ENCODE measurements at places on chromosomes 12 and 14.

GRCh38 chr12:68291396-68292036 is 38.1 kb upstream of the IL22 start:
- DNase-seq, result no peak

GRCh38 chr14:72876710-72877063 is 17.2 kb downstream of the DPF3 start:
- DNase-seq, result no peak

- no peak for DNase-seq
Observed at GRCh38 chr14:38255673-38256532, at the start of gene CLEC14A. Gene CLEC14A, minus strand, starts transcription at chr14:38256093. Its CDS starts 71 bp downstream, at chr14:38256022.

DNA sequence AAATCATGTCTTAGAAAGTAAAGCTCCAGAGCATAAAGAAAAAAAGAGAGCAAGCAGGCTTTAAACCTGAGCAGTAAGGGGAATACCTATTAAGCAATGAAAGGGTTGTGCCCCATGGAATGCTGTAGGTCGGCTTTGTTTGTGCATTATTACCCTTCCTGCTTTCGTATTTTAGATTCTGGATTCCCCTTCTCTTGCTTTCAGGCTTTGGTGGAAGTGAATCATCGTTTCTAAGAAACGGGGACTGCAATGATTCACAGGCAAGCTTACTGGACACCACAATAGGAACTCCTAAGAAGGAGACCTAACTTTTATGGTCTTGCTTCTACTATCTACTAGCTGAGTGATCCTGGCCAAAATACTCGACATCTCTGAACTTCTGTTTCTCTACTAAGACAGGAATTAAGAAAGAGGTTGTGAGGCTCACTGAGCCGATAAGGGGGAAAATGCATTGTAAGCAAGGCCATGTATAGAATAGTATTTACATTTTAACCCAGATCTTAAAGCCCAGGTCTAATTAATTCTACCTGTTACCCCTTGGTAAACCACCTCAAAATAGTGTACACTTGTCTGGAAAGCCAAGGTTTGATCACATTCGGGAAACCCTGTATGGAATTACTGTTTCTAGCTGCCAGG is 1.2 kb upstream of the BMAL2 start:
- DNase-seq, result no peak

DNA sequence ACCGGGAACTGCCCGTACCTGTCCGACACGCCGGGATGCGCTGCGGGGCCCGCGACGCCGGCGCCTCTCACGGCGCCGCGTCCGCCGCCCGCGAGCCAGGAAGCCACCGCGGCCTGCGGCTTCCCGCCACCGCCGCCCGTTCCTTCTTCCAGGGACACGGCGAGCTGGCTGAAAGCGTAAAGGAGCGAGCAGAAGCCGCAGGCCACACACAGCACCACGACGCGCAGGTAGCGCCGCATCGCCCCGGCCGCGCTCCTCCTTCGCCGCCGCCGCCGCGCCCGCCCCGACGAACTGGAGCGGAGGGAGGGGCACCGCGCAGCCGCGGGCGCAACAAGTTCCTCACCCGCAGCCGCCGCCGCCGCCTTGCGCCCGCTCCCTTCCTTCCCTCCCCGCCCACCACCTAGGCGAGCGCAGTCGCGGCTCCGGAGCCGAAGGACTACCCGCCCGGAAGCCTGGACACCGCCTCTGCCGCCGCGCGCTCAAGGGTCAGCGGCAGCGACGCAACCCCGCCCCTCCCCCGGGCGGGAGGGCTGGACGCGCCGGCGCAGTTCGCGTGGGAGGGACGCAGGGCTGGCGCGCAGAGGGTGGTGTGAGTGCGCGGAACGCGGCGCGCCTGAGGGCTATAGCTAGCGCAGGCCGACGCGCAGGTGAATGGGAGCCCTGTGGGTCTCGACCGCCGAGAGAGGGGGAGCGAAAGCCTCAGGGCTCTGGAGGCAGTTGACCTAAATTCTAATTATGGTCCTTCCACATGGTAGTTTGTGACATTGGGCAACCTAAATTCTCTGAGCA is at the start of gene GXYLT1:
TSS of gene GXYLT1 (minus strand) at position 467 of the 789 bp plus-strand sequence. CDS start at position 239, 228 bp downstream.
- DNase-seq, result peak; percentile 95

DNA sequence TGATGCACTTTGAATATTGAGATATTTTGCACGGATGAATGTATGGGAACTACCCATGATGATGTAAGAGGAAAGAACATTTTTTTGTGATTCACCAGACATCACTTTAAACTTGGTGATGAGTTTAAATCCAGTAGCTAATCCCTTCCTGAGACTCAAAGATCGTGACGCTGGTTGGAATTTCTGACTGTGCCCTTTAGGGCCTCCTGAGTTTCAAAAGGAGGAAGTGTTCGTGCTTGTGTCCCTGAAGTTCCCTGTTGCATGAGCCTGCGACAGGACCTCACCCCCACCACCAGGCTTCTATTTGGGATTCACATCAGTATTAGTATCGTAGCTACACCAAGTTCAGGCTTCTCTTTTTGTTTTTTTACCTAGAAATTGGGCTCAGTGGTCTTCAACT is 18.6 kb upstream of the RIN3 start:
- DNase-seq, result no peak

DNA sequence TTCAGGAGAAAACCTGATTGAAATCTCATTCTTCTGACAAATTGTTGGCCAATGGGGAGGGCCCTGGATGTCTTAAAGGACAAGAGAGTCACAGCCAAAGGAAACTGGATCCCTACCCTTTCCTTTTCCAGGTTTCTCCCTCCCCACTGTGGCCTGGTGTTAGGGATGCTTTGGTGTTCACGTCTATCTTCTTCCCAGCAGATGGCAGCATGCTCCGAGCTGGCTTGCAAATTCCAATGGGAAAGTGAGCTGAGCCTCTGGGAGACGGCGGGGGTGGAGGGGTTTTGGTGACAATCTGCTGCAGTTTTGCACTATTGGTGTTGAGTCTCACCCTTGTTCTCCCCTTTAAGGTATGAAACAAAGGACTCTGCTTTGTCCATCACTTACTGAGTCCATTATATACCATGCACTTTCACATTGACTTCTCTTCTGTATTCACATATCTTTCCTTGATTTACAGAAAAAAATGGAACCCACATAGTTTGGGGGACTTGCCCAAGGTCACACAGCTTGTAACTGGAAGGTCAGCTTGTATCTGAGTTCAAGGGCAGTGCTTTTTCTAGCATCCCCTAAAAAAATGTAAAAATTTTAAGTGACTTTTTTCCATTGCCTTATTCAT is 39.3 kb downstream of the CCDC177 start:
- peak; percentile 66 for DNase-seq

- no peak for DNase-seq
Observed at GRCh38 chr12:110508071-110508586, 6.0 kb downstream of the RAD9B start.

DNA sequence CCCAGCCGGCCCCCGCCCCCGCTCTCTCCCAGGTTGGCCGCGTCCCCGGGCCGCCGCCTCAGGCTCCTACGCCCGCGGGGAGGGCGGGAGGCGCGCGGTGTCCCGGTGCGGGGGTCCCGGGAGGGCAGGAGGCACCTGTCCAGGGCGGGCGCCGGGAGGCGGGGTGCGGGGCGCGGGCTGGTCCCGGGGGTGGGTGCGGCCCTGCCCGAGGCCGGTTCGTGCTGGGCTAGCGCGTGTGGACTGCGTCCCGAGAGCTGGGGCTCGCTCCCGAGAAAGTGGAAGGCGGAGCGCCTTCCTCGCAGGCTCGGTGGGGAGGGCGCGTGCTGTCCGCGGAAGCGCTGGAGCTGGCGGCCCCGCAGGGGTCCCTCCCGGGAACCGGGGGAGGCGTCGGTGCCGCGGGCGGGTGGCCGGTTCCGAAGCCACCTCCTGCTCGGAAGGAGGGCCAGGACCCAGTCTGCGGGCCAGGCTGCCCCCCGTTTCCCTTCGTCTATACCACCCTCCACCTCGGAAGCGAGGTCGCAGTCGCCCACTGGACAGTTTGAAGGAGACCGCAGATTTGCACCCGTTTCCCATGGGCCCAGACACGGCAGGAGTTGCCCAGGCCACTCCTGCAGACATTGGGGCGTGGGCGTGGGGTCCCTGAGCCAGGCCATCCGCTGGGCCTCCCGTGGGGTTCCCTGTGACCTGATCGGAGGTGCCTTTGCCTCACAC is 636 bp downstream of the ZFYVE21 start:
- no peak for DNase-seq

DNA sequence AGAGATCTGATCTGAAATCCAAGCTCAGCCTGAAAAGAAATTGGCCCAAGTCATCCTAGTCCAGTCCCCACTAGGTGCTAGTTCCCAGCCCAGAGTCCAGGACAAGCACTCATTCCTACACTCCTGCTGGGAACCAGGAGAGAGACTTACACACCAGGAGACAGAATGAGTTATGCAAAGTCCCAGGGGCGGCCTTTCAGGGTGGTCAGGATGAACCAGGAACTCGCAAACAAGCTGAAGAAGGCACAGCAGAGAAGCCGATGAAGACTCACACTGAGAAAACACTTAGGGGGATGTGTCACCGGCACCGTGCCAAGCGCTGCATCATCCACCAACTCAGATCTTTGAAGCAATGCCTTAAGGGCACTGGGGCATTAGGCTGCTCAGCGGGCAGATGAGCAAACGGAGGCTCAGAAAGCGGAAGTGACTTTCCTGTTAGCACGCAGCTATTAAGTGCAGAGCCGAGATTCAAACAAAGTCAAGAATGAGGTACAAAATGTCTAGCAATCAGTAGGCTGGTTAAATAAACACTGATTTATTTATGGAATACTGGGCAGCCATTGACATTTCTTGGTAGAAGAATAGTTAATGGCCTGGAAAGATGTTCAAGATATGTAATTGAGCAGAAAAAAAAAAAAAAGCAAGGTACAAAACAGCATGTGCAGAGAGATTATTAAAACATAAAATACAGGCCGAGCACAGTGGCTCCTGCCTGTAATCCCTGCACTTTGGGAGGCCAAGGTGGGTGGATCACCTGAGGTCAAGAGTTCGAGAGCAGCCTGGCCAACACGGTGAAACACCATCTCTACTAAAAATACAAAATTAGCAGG is 78.7 kb downstream of the LRRC74A start:
- no peak for DNase-seq
